DMS153 (cell line): ENCODE measurements at places on chromosomes 3 and 15.

- no peak for DNase-seq
Measured at GRCh38 chr3:106030627-106030963, 161.8 kb upstream of the CBLB start.

GRCh38 chr15:50358845-50359244, 3.8 kb upstream of the GABPB1 start:
- DNase-seq = no peak

DNA sequence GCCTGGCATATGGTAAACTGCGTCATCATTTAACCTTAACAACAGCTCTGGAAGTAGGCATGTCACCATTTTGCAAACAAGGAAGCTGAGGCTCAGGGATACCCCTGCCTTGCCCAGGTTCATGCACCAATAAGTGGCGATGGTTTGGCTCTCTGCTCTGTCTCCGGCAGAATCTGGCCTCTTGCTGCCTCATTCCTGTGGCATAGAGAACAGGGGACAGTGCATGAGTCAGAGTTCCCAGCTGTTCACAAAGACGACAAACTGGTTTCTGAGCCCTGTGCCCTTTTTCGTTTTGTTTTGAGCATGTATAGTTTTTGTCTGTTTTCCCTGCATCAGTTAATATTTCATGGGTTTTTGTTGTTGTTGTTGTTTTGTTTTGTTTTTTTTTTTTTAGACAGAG, 236.8 kb downstream of the OPA1 start:
- no peak for DNase-seq

GRCh38 chr3:8760506-8760905, 8.9 kb downstream of the OXTR start:
- no peak for DNase-seq

GRCh38 chr3:114499976-114500375, 206.1 kb downstream of the TIGIT start:
- no peak for DNase-seq

DNA sequence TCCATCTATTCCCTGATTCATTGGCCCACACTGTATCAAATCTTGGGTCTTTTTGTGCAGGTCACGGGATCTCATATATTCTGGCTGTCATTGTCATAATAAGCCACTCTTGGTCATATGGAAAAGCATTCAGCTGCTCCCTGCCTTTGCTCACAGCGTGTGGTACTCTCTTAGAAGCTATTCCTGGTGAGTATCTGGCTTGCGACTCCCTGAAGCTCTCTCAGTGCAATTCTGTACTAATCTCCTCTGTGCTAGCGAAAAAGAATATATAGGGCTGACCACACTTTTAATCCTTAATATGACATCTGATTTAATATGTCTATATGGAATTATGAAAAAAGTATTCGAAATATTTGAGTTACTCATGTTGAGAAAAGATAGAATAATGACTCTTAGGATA, 440.8 kb upstream of the GBE1 start:
- no peak for DNase-seq

DNA sequence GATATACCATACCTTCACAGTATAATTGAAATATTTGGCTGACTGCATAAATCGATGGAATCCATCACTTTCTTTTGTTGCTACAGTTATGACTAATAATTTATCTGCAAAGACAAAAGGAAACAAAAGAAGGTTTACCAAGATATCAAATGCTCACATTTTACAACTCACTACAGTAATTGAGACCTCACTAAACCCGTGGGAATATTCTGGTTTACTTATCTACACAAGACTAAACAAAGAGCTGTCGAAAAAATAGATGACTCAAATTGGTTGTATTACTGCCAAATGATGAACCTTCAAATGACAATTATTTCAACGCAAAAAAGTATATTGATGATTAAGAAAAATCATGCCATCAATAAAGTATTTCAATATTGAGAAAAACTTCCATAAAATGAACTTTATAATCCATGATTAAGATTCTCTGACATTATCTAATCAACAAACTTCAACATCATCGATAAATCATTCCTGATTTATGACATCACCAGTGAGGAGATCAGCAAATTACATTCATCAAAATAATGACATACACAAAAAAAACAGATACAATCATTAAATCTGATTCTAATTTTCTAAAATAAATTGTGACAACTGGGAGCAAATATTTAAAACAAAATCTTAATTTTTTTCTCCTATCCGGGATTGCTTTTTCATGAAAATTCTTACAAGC, 36.7 kb downstream of the PLOD2 start:
- DNase-seq = no peak

DNA sequence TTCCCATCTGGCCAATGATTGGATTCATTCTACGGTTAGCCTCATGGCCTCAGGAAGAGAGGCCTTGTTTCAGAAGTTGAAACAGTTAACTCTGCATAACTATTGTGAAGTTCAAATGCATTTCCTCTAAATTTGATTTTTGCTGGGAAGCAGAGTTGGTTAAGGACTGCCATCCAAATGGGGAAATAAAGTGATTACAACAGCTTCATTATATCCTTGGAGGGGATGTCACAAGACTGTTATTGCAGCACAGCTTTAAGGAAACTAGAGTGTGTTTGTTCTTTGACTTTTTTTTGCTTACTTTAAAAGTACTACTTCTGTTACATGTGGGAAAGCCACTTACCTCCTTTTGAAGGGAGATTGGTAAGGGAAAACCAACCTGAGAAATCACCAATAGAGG, 164.8 kb downstream of the AKAP13 start:
- no peak for DNase-seq

GRCh38 chr15:98648654-98649471, 524 bp downstream of the IGF1R start:
- DNase-seq = no peak

DNA sequence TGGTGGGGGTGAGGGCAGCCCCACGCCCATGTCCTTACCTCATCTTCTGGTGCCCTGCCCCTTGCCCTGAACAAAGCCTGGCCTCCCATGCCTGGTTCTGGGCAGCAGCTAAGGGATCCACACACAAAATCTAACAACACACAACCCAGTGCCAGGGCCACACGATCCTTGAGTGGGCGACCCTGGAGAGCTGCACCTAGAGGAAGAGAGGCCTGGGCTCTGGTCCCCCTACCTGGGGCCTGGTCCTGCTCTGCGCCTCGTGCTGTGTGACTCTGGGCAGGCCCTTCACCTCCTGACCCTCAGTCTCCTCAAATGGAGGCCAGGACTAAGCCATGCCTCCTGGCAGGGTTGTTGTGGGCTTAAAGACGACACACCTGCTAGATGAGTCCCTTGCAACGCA, 20.0 kb upstream of the C3orf22 start:
- no peak for DNase-seq
